ENCODE measurements at places on chromosomes 11 and 22. TPM values are rescaled to one million over a fixed set of nuclear protein-coding genes. Genes with fewer than 3 reads are reported as not detected.

GRCh38 chr11:68145120-68145866, 24.1 kb upstream of the CHKA start:
- no peak for DNase-seq

Gene SCUBE2
- total RNA-seq: 0.31 TPM

DNA sequence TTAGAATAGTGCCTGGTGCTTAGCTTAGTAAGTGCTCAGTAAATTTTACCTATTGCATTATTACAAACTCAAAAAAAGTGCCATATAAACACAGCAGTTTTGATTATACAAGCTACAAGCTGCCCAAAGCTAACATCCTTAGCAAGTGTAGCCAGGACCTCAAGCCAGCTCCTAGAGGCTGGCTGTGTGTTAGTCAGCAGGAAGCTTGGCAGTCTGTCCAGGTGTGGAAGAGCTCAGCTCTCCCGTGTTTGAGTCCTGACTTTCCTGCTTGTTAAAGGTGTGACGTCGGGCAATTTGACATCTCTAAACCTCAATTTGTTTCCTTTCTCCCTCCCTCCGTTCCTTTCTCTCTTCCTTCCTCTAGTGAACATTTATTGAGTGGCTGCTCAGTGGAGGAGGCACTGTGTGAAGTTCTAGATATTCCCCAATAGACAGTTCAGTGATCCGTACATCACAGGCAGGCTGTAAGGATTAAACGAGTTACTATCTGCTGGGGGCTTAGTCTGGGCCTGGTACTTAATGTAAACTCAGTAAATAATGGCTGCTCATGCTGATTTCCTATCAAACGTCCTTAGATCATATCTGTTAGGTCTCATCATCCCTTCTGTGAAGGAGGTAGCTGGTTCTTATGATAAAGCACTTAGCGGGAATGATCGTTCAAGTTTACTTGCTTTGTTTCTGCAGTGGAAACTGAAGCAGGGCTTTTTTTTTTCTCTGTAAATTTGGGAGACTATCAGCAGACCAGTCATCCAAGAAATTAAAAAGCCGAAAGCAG, 68.7 kb downstream of the PRR5L start:
- no peak for DNase-seq

DNA sequence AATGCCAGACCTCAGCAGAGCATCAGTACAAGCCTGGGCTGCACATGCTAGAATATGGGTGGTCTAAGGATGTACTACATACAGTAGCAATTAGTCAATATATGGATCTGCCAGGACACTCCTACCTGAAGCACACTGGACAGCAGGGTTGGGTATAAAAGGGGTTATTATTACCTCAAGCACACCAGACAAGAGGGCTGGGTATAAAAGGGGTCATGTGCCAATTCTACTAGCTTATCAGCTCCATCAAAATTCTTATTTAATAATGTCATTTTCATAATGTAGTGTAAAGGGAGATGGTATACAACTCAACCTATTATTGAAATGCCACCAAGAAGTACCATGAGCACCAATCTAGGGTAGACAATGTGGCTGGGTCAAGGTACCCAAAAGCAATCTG, 44.7 kb upstream of the PRODH start:
- DNase-seq: no peak

Gene KREMEN1
- 0.40 TPM for total RNA-seq

GRCh38 chr11:128830290-128831173, 36.6 kb downstream of the KCNJ1 start:
- peak; percentile 42 for DNase-seq

GRCh38 chr11:102798012-102798746, at the start of gene MMP1:
MMP1 (minus strand) TSS chr11:102798160; CDS start chr11:102798092, 68 bp downstream.
- no peak for DNase-seq

Gene SPDYC
- not detected for total RNA-seq

Gene ARHGEF17
- 5.2 TPM for total RNA-seq

Gene RAB6A
- total RNA-seq: 41.7 TPM

Gene EMID1
- total RNA-seq: 17.5 TPM

- no peak for DNase-seq
Observed at GRCh38 chr11:35005141-35005780, 88.8 kb downstream of the PDHX start.

Gene KLHDC7B
- 1.7 TPM for total RNA-seq

GRCh38 chr11:105144887-105145286, 5.3 kb upstream of the CARD18 start:
- no peak for DNase-seq

Gene SLC6A5
- not detected for total RNA-seq

Gene IL18
- total RNA-seq: 0.21 TPM

Gene PHETA2
- total RNA-seq: 2.6 TPM

GRCh38 chr11:126601136-126601535, 245.7 kb downstream of the ST3GAL4 start:
- no peak for DNase-seq

DNA sequence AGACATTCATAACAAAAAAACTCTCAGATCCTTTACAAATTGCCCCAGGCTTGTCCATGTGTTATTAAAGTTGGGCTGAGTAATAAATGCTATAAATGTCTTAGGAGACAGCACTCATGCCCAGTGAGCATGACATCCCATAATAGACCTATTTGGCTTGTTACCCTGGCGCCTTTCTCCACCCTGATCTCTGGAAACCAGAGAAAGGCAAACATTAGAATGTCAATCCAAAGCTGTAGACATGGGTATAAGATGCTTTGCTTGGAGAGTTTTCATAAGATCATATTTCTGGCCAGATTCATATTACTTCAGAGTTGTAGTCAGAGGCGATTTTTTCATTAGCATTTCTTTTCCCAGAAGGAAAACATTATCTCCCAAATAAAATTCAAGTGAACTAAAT, 161.3 kb upstream of the UBASH3B start:
- no peak for DNase-seq

Gene MFRP
- total RNA-seq: not detected

- DNase-seq: no peak
Observed at GRCh38 chr11:29305456-29306232, 711.2 kb downstream of the KCNA4 start.

DNA sequence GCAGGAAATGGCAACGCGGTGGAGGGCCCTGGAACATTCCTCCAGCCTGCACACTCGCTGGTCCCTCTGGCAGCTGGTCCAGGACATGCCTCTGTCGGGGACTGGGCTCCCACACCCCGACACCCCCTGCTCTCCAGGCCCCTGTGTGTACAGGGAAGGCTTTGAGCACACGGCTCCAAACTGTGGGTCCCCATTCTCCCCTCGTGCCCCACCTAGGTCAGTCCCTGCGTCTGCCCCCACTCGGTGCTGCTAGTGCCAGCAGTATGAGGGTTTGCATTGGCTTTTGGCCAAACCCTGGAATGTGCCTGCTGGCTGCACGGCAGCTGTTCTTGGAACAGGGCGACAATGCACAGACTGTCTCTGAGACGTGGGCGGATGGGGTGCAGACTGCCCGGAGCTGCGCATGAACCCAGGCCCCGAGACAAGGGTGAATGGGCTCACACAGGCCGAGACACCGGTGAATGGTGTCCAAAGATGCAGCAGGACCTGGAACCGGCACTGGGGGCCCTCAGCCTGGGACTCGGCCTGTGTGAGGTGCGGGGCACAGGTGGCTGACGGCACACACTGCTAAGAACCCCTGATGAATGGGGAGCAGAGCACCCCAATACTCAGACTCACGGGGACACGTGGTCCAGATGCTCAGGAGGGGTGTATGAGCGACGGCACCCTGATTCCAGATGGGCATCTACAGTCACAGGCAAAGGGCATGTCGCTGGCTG, 7.5 kb upstream of the SYT8 start:
- no peak for DNase-seq

Gene ISX
- 0.21 TPM for total RNA-seq

DNA sequence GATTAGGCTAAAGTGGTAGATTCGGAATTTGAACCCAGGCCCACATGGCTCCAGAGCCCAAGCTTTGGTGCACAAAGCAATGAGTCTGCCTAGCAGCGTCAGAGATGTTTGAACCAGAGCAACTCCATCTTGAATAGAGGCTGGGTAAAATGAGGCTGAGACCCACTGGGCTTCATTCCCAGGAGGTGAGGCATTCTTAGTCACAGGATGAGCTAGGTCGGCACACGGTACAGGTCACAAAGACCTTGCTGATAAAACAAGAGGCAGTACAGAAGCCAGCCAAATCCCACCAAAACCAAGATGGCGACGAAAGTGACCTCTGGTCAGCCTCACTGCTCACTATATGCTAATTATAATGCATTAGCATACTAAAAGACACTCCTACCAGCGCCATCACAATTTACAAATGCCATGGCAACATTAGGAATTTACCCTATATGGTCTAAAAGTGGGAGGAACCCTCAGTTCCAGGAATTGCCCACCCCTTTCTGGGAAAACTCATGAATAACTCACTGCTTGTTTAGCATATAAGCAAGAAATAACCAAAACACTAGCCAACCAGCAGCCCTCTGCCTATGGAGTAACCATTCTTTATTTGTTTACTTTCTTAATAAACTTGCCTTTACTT, 40.3 kb upstream of the DAGLA start:
- DNase-seq: no peak

- no peak for DNase-seq
Observed at GRCh38 chr11:112345706-112346105, 85.0 kb upstream of the PLET1 start.

Gene SEC14L6
- total RNA-seq: not detected

DNA sequence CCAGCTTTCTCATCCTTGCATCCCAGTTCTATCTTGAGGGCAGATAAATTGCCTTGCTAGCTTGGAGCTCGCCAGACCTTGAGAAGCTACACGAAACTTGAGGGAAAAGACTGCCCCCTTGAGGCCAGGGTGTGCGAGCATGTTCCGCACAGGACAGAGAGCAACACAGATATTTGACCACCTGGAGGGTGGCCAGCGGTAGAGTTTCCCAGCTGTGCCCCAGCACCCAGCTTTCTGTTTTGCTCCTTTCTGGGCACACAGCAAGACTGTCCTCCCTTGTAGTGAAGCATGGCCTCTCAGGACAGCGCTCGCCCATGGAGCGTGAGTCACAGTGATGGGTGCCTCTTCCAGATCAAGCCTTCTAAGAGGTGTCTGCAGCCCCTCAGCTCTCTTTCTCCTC, 23.5 kb downstream of the SPATA19 start:
- DNase-seq: no peak

Gene CDC45
- total RNA-seq: 45.4 TPM

Gene RIC3
- 2.9 TPM for total RNA-seq

Gene MTMR2
- 27.5 TPM for total RNA-seq
